ENCODE measurements at places on chromosomes 2 and 18.

- DNase-seq, result no peak
These were observed 412.6 kb upstream of the FAM98A start for GRCh38 chr2:34011684-34012083.

GRCh38 chr2:1971124-1971523, 226.8 kb upstream of the PXDN start:
- no peak for DNase-seq

- DNase-seq, result no peak
These were observed 51.8 kb downstream of the ROCK2 start for GRCh38 chr2:11292464-11293255.

DNA sequence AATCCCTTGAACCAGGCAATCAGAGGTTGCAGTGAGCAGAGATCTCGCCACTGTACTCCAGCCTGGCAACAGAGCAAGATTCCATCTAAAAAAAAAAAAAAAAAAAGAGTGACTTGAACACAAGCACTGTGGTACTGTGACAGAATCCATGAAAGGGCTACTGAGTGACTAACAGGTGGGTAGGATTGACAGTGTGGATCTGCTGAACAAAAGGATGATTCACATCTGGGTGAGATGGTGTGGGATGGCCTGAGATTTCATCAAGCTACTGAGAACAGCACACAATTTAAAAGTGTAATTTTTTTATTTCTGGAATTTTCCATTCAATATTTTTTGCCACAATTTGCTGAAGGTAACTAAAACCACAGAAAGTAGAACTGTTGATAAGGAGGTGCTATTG, 13.3 kb upstream of the SP3 start:
- DNase-seq, result peak; percentile 54

GRCh38 chr2:215269397-215270117, 42.3 kb upstream of the ATIC start:
- peak; percentile 66 for DNase-seq

DNA sequence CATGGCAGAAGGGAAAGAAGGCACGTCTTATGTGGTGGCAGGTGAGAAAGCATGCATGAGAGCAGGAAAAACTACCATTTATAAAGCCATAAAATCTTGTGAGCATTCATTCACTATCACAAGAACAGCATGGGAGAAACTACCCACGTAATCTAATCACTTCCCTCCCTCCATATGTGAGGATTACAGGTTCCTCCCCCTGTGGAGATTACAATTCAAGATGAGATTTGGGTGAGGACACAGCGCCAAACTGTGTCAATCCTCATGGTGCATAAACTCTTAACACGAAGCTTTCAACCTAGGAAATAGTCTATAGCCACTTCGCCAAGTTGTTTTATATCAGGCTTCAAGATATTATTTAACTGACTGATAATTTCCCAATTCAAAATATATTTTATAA, 595.5 kb downstream of the FBXO15 start:
- DNase-seq, result no peak

- no peak for DNase-seq
These were observed 122.9 kb downstream of the ATAD2B start for GRCh38 chr2:23803965-23804542.

DNA sequence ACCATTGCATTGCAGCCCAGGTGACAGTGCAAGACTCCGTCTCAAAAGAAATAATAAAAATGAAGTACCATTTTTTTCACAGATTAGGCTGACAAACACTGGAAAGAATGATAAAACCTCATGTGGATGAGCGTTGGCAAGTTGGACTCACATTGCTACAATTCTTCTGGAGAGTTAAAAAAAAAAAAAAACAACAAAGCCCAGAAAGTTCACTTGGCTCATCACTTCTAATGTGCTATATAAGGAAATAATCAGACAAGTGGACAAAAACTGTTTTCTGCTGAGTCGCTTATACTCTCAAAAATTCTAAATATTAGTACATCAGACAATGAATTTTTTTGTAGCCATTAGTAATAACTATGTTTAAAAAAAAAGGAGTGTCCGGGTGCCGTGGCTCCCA, 38.4 kb downstream of the PKP4 start:
- no peak for DNase-seq

DNA sequence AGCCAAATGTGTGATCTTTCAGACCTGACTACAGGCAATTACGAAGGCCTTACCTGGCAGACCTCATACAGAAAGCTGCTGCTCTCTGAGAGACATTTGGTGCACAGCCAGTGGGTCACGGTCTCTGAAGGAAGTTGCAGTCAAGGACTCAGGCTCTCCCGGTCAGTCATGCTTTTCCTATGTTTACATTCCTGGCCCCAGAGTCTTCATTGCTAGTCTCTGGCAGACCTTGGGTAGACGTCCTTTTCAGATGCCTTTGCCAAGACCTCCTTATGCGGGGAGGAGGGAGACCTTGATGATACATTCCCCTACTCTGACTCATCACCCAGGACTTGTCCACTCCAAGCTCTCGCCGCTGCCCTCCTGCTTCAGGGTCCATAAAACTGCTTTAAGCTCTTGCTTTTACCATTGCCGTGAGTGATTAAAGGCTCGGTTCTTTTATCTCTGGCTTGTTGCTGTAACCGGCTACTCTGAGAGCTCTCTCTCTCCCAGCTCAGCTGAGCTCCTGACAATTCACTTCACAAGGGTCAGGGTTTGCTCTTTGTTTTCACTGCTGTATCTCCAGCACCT, 62.0 kb upstream of the SLC35F5 start:
- DNase-seq, result no peak

- peak; percentile 30 for DNase-seq
These were observed 20.5 kb upstream of the RPL37A start for GRCh38 chr2:216478151-216478550.

GRCh38 chr2:47205576-47206141, 50.6 kb upstream of the STPG4 start:
- DNase-seq, result no peak

DNA sequence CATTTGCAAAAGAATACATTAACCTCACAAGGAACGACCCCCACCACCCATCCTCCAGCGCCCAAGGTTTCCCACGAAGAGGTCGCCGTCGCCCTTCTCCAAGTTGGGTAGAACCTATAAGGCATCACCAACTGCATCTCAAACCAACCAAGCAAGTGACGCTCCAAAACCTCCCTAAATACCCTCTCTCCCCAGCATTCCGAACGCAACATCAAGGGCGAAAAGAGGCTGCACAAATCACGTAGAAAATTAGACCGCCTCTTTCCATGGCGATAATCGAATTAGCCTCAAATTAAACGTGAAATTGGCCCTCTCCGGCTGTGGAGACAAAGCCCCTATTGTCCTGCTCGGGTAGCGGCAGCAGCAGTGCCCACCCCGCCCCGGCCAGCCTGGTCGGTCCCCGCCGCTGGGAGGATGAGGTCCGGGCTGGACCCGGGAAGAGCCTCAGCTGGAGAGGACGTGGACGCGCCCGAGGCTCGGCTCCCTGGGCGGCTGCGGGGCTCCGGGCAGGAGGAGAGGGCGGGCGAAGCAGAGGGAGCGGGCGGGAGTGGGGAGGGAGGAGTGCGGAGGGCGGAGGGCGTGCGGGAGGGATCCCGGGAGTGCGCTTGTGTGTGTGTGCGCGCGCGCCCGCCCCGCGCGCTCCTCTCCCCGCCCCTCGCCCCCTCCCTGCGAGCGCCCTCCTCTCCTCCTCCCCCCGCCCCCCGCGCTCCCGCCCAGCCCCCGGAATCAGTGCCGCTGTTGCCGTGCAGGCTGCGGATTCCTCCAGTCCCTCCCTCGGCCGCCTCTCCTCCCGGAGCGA, at the start of gene SPTBN1:
Gene SPTBN1 (plus strand): TSS at position 765 of the 799 bp plus-strand sequence. CDS start 70,092 bp downstream, outside the sequence.
- peak; percentile 48 for DNase-seq

GRCh38 chr2:97706112-97706511, 7.3 kb upstream of the ZAP70 start:
- DNase-seq, result no peak

DNA sequence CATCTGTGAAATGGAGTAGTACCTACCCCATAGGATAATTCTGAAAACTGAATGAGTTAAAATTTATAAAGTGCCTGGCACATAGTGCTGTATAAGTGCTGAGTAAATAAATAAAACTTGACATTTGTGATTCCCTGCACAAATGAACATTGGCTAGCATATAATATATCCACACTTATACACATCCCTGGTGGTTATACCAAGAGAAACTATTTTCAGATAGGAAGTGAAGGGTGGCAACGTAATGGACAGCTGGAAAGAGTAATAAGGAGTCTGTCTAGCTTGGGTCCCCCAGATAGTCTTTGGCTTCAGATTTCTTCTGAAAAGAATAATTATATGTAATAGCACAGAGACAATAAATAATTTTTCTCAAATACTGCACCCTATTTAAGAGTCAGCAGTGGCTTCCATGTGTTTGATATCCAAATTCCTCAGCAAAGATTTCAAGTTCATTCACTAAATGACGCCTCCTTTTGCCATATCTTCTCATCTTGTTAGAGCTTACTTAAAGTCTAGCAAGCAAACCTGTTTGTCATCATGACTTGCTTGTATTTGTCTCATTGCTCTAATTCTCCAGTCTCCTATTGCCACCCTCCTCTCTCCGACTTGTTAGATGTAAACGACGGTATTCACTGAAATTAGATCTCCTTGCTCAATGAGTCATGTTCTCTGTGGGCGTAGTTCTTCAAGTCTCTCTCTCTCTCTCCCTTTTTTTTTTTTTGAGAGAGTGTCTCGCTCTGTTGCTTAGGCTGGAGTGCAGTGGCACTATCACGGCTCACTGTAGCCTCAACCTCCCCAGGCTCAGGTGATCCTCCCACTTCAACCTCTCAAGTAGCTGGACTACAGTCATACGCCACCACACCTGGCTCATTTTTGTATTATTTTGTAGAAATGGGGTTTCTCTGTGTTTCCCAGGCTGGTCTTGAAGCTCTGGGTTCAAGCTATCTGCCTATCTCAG, 8.7 kb upstream of the ADGRF3 start:
- no peak for DNase-seq

DNA sequence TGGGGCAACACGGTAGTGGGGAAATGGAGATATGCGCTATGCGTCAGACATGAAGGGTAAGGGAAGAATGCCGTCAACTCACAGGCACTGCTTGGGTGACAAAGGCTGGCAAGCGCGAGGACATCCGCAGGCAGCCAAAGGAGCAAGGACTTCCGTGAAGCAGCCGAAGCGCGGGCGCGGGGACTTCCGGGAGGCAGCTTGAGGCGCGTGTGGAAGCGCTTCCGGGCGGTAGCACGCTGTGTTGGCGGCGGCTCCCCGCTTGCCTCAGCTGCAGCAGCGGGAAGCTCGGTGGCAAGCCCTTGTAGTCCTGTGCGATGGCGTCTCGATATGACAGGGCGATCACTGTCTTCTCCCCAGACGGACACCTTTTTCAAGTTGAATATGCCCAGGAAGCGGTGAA, at the start of gene PSMA8:
Gene PSMA8 (plus strand): TSS at position 218 of the 400 bp plus-strand sequence. CDS start 97 bp downstream, at position 315.
- peak; percentile 60 for DNase-seq

DNA sequence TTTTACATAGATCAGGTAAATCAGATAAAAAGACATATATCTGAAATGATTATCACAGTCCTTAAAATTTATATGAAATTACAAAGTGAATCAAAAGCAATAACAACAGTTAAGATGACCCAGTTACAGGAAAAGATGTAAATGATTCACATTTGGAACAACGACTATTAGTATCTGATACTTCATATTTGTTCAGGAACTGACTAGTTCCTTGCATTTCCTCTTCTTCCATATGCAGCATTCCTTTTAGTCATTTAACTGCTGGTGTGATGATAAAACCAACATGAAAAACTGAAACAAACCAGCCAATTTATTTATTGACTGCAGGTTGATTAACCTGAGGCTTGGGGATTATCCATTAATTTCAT, 75.2 kb downstream of the RBMS1 start:
- no peak for DNase-seq

DNA sequence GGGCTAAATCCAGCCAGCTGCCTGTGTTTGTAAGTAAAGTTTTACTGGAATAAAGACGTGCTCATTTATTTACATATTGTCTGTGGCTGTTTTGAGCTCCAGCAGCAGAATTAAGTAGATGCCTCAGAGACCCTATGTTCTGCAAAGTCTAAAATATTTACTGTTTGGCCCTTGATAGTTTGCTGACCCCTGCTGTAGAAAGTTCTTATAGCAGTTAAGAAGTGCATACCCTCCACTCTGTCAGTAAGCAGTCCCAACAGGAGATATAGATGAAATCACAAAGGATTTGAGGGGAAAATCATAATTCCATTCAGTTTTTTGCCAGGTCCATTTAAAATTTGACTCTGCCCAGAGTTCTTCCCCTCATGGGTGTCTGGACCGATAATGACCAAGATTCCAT, 50.1 kb upstream of the ITM2C start:
- DNase-seq, result no peak

DNA sequence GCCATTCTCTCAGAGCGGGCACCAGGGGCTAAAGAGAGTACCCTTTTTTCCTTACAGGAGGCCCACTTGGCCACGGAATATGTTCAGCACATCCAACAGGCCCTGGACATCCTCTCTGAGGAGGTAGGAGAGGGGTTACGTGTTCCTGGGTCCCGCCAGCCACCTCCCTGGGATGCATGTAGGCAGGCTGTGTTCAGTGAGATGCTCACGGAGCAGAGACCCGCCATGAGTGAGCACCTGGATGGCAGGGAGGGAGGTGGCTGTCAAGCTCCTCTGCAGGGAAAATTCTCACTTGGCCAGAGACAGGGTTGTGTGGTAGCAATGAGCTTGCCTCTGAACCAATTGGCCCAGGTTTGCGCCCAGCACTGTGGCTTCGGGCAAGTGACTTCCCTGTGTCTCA, 123.1 kb upstream of the PPP1CB start:
- DNase-seq, result no peak

- no peak for DNase-seq
These were observed 102.2 kb upstream of the CCDC150 start for GRCh38 chr2:196537311-196537710.

DNA sequence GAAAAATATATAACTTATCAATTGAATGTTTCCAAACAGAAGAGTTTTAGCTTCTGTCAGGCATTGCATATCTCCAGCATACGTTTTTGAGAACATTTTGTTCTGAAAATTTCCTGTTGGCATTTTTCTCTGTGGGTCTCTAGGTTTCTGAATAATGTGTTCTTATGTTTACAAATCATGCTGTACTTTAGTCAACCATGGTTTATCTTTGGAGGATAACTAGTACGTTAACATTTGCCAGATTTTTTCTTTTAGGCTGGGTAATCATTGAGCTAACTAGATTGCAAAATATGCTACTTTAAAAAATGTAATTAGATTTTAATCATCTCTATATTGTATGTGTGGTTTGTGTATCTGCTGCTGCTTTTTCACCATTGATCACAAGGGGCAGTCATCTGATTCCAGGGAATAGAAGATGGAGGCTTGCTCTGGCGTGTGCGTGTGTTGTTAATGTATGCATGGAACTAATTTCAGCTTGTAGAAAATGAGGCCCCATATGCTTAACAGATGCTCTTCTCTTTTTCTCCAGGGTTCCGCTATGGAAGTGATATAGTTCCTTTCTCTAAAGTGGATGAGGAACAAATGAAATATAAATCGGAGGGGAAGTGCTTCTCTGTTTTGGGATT, 21.3 kb downstream of the XRCC5 start:
- DNase-seq, result no peak

DNA sequence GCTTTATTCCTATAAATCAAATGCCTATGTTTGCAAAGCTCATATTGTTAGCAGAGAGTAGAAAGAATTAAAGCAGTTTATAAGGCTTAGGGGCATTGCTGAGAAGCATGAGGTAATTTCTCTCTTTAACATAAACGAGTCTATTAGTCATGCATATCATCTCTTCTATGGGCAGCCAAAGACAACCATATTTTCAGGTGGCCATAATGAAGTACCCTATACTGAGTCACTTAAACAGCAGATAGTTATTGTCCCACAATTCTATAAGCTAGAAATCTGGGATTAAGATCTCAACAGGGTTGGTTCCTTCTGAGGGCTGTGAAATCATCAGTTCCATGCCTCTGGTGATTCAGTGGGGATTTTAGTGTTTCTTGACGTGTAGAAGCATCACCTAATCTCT, 277.5 kb downstream of the NR4A2 start:
- DNase-seq, result no peak

- no peak for DNase-seq
These were observed 459.8 kb upstream of the SLC14A2 start for GRCh38 chr18:45155526-45155925.

Data from stimulated activated CD4-positive, alpha-beta T cell treated with anti-CD3 and anti-CD28 coated beads, Interleukin-15, amount 100 ng/mL, for 24 hours (primary cell).